ENCODE measurements at places on chromosomes 2 and 18. TPM values are rescaled to one million over a fixed set of nuclear protein-coding genes. Genes with fewer than 3 reads are reported as not detected.

Gene FAM110C
- total RNA-seq = 0.72 TPM

Gene VWA3B
- total RNA-seq = 0.19 TPM

Gene CAMKMT
- 26.1 TPM for total RNA-seq

Gene SPC25
- 25.2 TPM for total RNA-seq

Gene MOGAT1
- not detected for total RNA-seq

Gene INPP5D
- total RNA-seq = 64.8 TPM

Gene CCDC68
- not detected for total RNA-seq

Gene NEB
- total RNA-seq = 1.1 TPM

Gene PRKAG3
- not detected for total RNA-seq
